Small intestine (tissue), 16 donors: ENCODE measurements at places on chromosomes 7 and 10. TPM values are rescaled to one million over a fixed set of nuclear protein-coding genes. Genes with fewer than 3 reads are reported as not detected.

GDI2 gene
- polyA plus RNA-seq = 245 TPM

GIMAP2 gene
- polyA plus RNA-seq = 9.5 TPM

ANKRD22 gene
- polyA plus RNA-seq = 2.0 TPM

PRKAR1B gene
- 32.3 TPM for polyA plus RNA-seq

VTI1A gene
- polyA plus RNA-seq = 15.9 TPM

AKR1C2 gene
- 45.8 TPM for polyA plus RNA-seq

PTPRE gene
- 3.5 TPM for polyA plus RNA-seq

CHRM2 gene
- 0.27 TPM for polyA plus RNA-seq

TRDMT1 gene
- polyA plus RNA-seq = 1.4 TPM

HECW1 gene
- polyA plus RNA-seq = 0.03 TPM

NYAP1 gene
- not detected for polyA plus RNA-seq

ELAPOR2 gene
- polyA plus RNA-seq = not detected

MORN4 gene
- polyA plus RNA-seq = 15.5 TPM

CYP2C19 gene
- polyA plus RNA-seq = 46.5 TPM

CALCR gene
- not detected for polyA plus RNA-seq

ACBD7 gene
- polyA plus RNA-seq = not detected
